ENCODE measurements at places on chromosomes 11 and 22.

GRCh38 chr11:60957188-60957587 is 5.2 kb upstream of the SLC15A3 start:
- DNase-seq = no peak

DNA sequence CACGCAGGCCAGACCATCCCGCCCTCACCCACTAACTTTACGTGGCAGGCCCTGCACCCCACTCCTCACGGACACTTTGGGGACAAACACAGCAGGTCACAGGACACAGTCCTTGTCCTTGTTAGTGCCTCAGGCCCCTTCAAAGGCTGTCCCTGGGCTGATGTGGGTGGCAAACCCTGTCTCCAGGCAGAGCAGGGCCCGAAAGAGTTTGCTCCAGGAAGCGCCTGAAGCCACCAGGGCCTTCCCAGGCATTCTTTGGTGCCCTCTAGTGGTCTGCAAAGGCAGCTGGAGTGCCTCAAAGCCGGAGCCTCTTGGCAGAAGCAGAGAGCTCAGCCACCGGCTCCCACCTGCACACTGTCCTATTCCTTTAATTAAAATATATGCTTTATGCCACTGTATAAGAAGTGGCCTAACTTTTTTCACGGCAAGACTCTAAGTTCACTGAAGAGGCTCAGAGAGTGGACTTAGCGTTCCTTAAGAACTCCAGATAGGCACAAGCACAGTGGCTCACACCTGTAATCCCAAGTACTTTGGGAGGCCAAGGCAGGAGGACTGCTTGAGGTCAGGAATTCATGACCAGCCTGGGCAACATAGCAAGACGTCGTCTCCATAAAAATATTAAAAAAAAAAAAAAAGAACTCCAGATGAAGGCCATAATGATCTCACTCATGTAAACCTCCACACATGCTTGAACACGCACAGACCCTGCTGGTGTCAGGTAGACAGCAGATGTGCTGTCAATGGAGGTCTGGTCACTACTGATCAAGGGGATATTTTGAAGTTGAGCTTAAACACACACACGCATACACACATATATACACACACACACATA is 11.1 kb downstream of the TXN2 start:
- peak; percentile 82 for DNase-seq

DNA sequence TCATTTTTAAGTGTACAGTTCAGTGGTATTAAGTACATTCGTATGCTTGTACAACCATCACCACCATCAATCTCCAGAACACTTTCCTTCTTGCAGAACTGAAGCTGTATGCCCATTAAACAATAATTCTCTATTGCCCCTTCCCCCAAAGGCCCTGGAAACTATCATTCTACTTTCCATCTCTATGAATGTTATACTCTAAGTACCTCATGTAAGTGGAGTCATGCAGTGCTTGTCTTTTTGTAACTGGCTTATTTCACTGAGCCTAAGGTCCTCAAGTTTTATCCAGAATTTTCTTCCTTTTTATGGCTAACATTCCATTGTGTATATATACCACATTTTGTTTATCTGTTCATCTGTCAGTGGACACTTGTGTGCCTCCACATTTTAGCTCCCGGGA is 29.7 kb downstream of the MMP7 start:
- no peak for DNase-seq

DNA sequence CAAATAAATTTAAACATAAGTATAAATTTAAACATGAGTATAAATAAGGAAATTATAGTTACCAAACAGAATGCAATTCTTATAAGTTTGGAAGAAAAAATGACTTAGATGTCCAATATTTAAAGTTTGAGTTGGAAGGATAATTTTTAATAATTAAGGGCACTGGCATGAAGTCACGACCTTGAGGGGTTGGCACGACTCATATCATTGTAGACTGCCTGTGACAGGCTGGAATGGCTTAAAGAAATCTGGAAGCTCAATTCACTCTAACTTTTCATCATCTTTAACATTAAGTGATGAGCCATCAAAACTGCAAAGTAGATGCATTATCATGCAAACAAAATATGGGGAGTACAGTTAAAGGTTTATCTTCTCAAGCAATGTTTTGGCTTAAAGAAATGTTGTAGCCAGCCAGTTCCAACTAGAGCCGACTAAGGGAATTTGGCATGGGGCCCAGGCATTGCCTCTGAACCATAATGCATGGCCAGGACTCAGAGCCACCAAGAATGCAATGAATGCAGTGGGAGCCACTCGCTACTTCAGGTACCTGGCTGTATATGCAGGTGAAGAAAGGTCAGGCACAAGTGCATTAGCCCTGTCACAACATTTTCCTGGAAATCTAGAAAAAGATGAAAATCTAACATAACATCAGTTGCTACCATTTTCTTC is 33.4 kb downstream of the PGR start:
- DNase-seq = no peak
